ENCODE measurements at places on chromosomes 6 and 20.

- no peak for DNase-seq
Measured at GRCh38 chr6:5359417-5359816, 98.1 kb downstream of the FARS2 start.

DNA sequence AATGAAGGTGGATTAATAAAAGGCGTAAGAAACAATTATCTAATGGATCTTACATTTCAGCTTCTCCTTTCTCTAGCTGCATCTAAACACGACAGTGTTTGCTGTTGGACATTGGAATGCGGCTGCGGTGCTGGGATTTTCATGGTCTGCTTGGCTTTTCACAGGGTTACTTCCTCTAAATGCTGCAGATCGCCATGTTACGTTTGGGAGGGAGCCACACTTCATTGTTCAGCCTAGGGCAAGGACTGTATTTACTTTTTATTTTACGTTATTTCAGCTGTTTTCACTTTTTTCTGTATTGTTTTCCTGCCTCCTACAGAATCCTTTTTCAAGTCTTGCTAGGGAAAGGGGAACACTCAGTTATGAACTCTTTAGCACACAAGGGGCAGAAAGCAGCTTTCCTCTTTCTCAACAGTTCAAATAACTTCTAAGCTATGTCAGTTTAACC lies 97.9 kb upstream of the MTHFD1L start:
- no peak for DNase-seq

GRCh38 chr6:135458051-135458450 lies 39.5 kb downstream of the AHI1 start:
- DNase-seq: no peak

GRCh38 chr6:131792091-131792496 lies 15.7 kb upstream of the ENPP1 start:
- DNase-seq: peak; percentile 5

GRCh38 chr6:101224751-101225150 lies 168.8 kb upstream of the GRIK2 start:
- DNase-seq: no peak

- DNase-seq: no peak
Measured at GRCh38 chr6:63674635-63675034, 39.0 kb downstream of the PHF3 start.

- DNase-seq: no peak
Measured at GRCh38 chr6:115398607-115399006, 662.1 kb downstream of the FRK start.

GRCh38 chr6:125549202-125549884 lies 200.1 kb upstream of the HEY2 start:
- no peak for DNase-seq

DNA sequence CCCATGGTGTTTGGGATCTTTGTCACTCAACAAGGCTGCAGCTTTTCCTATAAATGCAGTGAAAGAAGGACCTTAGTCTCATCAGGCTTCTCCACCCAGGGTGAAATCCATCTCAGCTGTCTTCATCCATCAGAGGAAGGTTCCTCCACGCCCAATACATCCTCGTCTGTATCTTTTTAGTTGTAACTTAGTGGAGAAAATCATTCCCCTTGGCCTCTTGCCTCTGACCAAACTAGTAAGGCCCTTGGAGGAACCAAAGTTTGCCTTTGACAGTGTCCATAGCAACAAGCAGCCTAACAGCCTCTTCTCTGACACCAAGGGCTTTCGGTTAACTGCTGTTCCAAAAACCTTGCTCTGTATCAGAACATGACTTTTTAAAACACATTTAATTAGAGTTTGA lies 230.3 kb upstream of the ECI2 start:
- DNase-seq: no peak

DNA sequence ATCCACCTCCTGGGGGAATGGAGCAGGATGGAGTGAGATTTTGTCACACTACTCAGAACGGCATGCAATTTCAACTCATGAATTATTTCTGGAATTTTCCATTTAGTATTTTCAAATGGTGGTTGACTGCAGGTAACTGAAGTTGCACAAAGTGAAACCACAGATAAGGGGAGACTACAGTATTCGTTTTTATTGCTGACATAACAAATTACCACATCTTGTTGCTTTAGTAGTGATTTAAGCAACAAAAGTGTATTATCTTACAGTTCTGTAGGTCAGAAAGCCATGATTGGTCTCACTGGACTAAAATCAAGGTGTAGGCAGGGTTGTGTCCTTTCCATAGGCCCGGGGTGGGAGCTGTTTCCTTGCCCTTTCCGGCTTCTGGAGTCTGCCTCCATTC lies 133.4 kb upstream of the B3GAT2 start:
- DNase-seq: no peak

- no peak for DNase-seq
Measured at GRCh38 chr6:139172567-139172966, 37.7 kb downstream of the HECA start.

DNA sequence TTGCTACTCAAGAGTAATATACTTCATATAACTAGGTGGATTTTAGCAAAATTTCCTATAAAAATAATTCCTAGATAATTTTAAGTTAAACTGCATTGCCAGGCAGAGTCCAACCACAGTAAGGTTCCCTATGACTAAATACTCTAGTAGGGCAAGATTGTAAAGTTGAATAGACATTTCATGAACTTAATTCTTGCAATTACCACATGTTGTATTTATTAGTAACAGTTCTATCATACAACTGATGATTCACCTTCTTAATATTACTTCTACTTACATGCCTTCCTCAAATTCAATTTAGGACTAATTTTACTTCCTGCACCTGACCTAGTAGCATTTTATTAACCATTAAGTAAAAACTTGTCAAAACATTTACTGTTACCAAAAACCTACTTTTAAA lies 266.7 kb upstream of the THEMIS start:
- DNase-seq: no peak

DNA sequence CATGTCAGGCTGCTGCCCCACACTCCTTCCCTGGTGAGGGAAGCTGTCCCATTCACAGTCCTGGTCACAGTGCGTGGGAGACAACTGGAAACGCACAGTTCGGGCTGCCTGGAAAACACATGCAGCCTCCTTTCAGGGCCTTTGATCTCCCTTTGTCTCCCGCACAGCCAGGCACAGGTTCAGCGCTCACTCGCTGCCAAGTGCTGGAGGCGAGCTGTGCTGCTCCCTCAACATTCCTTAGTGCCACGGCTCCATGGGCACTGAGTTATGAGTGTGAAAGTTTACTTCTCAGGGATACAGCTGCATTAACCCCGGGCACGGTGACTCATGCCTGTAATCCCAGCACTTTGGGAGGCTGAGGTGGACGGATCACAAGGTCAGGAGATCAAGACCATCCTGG lies 9.1 kb downstream of the YTHDF1 start:
- no peak for DNase-seq

GRCh38 chr6:2598867-2599266 lies 151.9 kb downstream of the MYLK4 start:
- no peak for DNase-seq

DNA sequence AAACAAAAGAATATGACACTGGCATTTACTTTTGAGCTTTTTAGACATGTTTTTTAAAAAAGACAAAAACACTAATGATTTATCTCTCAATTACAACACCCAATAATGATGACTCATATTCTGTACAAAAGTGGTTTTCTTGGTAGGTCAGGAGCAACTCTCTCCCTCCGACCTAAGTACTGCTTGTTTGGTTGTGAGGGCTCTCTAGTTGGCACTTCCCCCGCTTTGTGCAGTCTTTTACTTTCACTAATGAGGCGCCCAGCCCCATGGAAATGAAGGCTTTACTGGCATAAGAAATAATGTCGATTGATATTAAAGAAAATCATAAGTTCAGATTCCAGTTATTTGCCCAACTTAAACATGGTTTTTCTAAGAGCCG lies 1.3 kb downstream of the KPNA5 start:
- DNase-seq: peak; percentile 34

- DNase-seq: peak; percentile 89
Measured at GRCh38 chr6:125746731-125747588, 2.5 kb upstream of the HEY2 start.

- peak; percentile 49 for DNase-seq
Measured at GRCh38 chr20:2402271-2402980, 21.7 kb downstream of the TGM6 start.

DNA sequence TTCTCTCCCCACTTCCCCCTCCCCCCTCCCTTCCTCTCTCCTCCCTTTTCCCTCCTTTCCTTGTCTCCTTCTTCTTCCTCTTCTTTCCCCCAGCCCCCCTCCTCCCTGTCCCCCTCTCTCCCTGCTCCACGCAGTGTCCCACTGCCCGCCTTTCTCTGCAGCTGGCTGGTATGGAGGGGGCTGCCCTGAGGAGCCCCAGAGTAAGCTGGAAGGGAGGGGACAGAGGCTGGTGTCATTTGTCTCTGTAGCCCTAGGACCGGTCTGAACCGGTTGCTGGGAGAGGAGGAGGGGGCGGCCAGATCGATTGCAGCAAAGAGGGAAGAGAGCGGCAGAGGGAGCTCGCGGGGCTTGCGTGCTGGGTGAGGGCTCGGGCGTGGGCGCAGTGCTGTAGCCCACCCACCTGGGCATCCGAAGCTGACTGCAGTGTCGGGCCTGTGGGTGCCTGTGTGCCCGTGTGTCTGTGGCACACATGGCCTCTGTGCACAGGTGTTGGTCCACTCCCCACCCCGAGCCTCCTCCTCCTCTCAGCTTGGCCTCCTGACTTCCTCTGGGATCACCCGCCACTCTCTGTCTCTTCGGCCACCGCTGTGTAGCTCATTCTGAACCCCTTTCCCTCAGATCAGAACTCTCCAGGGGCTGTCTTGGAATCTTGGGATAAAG lies 50.6 kb downstream of the SRC start:
- no peak for DNase-seq

- no peak for DNase-seq
Measured at GRCh38 chr6:36352477-36353157, 15.9 kb upstream of the BNIP5 start.

- DNase-seq: no peak
Measured at GRCh38 chr20:32382102-32382950, 24.2 kb downstream of the ASXL1 start.

GRCh38 chr6:56386717-56387116 lies 139.3 kb upstream of the COL21A1 start:
- DNase-seq: peak; percentile 64

GRCh38 chr20:15026759-15027158 lies 689.3 kb upstream of the FLRT3 start:
- DNase-seq: no peak

GRCh38 chr20:17642404-17643269 lies 39.4 kb downstream of the RRBP1 start:
- no peak for DNase-seq

- DNase-seq: no peak
Measured at GRCh38 chr20:46546298-46546697, 4.2 kb downstream of the OCSTAMP start.

All from DMS53 (cell line).